ENCODE measurements at places on chromosomes 2 and 18. TPM values are rescaled to one million over a fixed set of nuclear protein-coding genes. Genes with fewer than 3 reads are reported as not detected.

DNA sequence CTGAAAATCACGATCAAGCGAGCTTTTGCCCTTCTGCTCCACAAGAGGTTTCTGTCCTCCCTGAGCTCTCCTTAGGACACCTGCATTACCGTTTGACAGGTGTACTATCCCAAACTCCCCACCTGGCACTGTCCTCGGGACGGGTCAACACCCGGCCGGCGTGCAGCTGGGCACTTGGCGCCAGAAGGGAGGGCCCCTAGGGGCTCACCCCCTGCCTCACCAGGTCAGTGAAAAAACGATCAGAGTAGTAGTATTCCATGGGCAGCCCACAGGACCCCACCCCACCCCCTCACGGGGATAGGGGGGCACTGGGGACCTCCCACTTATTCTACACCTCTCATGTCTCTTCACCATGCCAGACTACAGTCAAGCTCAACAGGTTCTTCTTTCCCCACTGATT lies 117.6 kb upstream of the ANKRD30BL start:
- DNase-seq, result no peak

DNA sequence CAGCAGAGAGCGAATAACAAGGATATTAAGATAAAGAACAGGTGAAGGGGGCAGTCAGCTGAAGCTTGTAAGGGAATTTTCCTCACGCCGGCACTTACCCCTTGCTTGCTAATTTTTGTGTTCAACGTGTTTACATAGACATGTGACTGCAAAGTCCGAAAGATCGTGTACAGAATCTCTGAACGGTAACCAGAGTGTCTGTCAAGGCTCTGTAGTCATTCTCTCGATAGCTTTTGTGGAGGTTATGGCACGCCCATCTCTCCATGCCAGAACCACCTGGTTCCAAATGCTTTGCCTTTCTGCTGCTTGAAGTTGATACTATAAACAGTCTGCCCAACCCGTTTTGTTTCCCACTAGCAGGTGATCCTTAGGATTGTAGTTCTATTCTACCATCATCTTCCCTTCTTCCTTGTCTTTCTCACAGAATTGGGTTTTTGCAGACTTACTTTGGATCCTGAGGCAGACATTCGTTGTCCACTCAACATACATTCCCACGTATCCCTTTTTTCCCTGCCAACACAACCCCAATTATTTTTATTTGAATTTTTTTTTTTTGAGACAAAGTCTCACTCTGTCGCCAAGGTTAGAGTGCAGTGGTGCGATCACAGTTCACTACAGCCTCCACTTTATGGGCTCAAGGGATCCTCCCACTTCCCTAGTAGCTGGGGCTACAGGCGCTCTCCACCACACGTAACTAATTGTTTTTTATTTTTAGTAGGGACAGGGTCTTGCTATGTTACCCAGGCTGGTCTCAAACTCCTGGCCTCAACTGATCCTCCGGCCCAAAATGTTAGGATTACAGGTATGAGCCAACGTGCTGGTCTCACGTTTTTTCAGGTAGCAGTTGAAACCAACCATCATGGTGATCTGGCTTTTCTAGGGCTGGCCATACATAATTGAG lies 1.3 kb upstream of the USP34 start:
- DNase-seq, result no peak

- no peak for DNase-seq
Observed at GRCh38 chr18:66993492-66993891, 389.6 kb upstream of the CDH19 start.

DNA sequence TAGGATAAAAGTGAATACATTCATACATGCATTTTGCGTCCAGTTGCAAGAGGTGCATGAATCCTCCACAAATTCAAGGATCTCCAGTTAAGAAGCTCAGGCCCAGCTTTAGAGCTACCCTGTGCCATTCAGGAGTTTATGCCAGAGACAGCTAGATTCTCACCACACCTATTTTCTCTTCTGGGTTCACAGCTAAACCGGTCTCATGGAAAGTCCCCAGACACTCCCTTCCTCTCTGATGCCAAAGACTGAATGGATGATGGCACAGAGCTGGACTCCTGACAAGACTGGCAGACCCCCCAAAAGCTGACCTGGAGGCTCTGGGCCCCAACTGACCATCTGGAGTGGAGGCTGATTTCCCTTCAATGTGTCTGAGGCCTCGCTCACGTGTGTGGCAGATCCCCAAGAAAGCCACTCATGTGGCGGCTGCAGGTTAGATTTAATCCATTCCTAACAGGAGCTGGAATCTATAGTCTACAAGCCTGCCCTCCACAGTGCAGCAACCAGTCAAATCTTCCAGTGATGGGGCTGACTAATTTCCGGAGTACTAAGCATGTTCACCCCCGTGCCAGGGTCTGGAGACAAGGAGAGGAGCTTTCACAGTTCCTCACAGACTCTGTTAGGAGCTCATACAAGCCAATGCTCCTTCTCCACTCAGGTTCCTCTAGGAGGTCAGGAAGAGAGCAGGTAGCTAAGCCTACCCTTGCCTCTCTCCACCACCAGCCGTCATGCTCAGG lies 257.1 kb downstream of the BCL11A start:
- DNase-seq, result no peak

DNA sequence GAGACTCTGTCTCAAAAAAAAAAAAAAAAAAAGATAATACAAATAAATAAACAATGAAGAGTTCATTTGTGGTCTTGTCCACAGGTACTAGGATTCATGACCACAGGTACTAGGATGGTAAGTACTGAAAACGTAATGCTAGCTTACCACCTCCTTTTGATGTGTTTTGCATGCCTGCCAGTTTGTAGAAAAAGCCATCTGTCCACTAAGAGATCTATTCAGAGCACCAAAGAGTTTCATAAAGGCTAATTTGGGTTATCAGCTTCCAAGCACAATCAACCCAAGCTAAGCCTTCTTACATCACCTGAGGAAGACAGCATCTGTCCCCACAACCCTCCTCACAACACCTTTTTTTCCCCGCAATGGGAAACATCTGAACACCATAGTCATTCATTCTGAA lies 477.2 kb downstream of the ZEB2 start:
- no peak for DNase-seq

DNA sequence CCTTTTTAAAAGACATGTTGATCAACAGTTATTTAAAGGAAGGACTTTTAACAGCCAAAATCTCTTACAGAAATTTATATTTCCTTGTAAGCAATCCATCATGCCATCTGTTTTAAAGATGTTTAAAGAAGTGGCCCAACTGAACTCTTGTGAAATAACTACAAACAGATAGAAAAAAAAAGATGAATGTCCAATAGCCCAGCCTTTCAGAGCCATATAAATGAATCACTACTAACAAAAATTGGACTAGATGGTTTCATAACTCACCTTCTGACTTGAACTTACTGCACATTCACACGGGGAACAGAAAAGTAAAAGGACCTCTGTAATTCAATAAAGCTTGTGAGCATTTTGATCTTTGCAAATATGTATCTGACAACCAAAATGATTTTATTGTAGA lies 319.0 kb upstream of the CHAC2 start:
- DNase-seq, result no peak

Gene SERPINB13
- not detected for total RNA-seq

Gene SAG
- total RNA-seq, result not detected

Gene CNDP1
- total RNA-seq, result 0.16 TPM
